GM19239 (cell line): ENCODE measurements at places on chromosomes 2 and 18.

DNA sequence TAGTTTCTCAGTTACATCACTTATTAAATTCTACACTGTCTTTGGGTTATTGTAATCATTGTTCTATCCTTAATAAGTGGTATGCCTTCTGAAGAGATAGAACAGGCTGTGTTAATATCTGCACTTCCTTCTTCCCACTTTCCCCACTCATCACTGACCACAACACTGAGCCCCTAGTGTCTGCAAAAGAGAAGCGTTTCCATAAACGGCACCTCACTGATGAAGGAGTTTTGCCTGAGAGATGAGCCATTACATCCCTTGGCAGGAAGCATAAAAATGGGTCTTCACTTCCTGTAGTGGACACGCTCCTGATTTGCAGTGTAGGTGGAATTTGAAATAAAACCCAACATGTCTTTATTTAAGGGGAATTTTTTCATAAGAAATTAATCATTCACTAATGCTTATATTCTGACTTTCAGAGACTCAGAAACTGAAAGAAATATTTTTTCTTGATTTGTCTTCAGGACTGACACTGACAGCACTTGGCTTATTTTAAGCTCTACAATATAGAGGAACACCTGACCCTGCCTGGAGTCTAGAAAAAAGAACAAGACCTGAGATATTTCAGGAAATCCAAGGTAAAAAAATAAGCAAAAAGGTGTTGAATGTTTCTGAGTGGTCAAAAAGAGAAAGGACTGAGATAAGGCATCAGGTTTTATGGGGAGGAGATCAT, 275.3 kb downstream of the RAD51AP2 start:
- DNase-seq: no peak

DNA sequence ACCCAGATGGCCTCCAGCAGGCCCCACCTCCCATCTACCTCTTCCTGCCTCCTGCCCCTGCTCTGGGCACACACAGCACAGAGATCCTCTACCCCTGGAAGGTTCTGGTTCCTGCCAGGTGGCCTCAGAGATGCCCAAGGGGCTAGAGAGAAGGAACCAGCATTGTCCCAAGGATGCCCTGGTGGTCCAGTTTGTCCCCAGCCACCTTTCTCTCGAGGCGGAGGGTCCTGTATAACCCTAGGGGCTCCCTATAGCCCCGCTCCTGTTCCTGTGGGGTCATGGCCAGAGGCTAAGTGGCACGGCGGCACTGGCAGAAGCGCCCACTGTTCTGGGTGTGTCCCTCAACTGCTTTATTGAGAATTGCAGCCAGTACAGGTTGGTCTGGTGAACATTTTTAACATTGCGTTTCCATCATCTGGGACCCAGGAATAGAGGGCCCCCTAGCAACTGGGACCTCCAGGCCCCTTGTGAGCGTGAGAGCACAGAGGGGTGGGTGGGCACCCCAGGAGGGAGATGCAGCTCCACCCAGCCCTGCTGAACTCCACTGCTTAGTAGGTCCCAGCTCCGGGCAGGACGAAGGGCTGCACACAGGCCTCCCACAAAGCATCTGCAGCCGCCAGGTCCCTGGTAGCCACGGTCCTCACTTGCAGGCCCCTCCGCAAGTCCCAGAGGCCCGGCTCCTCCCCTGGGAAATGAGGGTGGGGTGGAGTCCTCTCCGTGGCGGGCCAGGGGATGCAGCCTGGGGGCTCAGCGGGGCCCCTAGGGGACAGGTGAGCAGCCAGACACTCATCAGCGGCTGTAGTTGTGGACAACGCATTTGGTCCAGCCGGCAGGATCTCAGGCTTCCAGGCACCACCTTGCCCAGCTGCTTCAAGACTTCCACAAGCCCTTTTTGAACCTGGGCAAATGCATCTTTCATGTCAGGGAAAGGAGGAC, 33.1 kb downstream of the GPC1 start:
- peak; percentile 4 for DNase-seq

DNA sequence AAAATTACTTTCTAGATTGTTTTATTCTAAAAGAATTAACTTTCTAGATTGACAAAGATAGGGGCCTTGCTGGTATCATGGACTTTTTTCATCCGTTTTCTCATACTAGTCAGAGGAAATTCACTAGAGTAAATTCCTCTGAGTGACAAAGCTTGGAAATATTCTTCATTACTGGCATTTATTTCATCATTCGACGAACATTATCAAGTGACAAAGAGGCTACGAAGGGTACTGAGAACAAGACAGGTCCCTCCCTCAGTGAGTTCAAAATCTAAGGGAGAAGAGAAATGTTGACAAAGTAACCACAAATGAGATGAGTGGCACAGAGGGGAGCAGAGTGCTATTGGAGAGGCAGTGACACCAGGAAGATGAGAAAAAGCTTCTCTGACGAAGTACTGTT, 4.3 kb downstream of the EPG5 start:
- no peak for DNase-seq

- DNase-seq: no peak
These were observed 54.4 kb downstream of the TMEFF2 start for GRCh38 chr2:192140236-192140839.

DNA sequence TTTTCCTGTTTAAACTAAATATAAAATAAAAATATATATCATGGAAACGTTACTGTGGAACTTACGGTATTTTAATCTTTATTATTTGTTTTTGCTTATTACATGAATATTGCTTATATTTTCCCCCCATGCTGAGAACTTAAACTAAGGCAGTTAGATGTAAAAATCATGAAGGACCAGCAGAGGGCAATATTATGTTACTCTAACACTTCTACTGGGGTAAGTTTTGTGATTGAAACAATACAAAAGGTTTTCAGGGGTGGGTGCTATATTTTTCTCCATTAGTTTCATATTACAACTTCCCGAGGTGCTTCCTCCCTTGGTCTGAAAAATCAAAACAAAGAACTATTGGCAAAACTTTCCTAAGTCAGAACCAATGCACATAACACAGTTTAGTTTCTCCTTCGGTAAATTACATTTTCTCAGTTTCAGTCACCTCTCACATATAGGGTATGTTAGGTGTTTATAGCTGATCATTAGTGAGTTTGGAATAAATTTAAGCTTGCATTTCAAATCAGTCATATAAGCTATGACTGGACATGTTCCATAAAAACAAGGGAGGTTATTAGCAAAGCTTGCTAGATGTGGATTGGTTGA, 54.8 kb downstream of the ZNF407 start:
- DNase-seq: peak; percentile 6

DNA sequence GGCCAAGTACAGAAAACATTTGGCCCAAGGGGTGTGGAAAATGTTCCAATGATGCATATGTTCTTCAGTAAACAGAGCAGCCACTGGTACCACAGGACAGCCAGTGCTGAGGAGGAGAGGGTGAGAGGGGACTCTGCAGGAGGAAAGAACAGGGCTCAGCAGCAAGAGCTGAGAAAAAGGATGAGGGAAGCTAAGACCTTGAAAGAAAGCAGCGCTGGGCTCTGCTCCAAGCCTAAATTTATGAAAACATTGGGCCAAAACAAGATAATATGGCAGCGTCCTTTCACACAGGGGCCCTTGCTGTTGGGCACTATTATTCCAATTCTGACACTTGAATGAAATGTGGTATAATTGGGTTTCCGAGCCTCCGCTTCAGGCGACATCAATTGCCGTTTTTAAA, 939.0 kb upstream of the FANCL start:
- DNase-seq: no peak

DNA sequence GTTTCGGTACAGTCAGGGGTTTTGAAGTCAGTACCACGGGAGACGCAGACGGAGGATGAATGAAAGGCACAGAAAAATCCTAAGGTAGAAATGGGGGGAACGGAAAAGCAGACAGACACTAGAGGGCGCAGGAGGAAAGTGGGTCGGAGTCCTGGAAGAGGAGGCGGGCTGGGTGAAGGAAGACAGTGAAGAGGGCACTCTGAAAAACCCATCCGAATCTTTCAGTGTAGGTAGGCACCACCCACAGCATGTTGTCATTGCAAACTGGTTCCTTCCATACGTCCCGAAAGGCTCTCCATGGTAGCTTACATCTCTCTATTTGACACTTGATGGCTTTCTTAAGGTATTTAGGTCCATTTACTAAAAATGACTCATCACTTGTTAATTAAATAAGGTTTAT, 18.5 kb upstream of the ZNF236 start:
- peak; percentile 64 for DNase-seq

DNA sequence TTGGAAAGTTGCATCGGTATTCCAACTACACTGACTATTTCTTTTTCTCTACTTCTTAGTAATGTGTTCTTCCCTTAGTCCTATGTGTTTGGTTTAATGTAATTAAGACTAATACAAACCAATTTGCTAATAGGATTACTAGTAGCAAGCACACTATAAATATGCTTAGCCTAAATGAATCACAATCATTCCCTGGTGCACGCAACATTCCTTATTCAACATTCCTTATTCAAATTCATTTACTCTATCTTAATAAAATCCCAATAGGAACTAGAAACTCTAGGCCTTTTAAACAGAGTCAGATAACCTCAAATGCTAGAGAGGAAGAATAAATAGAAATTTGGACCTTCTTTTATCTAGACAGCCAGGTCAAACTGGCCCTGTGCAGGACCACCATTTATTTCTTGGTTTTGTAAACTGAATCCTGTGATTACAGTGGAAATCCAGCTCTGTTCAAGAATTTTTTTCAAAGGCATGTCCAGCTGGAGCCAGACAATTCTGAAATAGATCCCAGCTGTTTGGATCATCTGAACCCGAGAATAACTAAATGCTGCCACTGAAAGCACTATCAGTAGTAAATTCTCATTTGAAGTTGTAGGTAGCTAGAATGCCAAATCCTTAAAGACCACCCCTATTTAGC, 103.1 kb downstream of the PPP1R1C start:
- no peak for DNase-seq

DNA sequence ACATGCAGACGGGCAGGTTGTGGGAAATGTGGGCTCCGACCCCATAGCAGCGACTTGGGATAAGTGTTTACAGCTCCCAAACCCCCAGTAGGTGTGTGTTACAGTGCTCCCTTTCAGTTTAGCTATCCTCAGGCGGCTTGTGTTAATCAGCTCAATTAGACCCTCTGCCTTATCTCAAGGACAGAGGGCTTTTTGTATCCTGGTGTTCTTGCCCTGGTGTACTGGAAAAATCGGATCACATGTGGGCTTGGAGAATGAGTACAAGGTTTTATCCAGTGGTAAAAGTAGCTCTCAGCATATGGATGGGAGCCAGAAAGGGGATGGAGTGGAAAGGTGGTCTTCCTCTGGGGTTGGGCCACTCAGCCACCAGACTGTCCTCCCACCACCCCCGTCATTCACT, 264.7 kb upstream of the SYT4 start:
- DNase-seq: no peak

DNA sequence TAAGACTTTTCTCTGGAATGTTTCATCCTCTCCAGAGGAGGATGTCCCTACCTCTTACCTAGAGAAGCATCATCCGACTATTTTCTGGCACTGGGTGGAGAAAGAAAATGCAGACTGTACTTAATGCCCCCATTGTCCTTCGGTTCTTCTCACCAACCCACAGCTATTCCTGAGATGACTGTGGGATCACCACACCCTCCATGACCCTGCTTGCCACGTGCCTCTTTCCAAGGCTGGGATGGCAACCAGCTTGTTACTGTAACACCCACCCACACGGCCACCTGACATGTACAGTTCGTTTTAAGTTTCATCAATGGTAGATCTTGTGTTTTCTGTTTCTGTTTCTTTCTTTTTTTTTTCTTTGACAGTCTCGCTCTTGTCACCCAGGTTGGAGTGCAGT, 365.2 kb downstream of the FBXO15 start:
- no peak for DNase-seq

DNA sequence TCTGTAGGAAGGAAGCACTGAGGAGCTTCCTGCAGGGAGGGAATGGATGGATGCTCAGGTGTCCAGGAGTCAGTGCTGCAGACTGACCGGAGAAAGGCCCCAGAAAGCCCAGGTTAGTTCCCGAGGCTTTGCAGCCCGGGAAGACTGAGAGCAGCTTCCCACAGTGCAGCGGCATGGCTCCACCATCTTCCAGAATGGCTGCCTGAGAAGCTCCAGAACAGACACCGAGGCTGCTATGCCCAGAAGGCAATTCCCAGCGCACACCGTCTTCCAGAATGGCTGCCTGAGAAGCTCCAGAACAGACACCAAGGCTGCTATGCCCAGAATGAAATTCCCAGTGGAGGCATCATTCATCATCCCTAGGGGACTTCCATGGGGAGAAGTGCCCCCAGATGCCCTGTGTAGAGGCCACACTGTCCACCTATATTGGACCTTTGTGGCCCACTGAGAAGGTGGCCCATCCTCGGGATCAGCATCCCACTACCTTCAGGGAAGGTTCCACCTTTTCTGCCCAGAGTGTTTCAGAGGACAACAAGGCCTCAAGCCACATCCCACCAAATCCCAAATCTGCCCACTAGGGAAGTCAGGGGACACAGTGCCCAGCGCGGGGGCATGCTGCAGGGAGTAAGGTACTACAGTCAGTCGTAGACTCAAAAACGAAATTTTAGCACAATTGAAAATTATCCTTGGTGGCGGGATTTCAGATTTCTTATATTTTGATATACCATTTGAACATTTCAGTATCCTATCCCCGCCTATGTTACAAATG, 80.5 kb downstream of the KCNF1 start:
- no peak for DNase-seq

- DNase-seq: no peak
These were observed 10.8 kb upstream of the ERMN start for GRCh38 chr2:157336137-157337010.

- no peak for DNase-seq
These were observed 551.2 kb upstream of the FSIP2 start for GRCh38 chr2:185187421-185187820.

DNA sequence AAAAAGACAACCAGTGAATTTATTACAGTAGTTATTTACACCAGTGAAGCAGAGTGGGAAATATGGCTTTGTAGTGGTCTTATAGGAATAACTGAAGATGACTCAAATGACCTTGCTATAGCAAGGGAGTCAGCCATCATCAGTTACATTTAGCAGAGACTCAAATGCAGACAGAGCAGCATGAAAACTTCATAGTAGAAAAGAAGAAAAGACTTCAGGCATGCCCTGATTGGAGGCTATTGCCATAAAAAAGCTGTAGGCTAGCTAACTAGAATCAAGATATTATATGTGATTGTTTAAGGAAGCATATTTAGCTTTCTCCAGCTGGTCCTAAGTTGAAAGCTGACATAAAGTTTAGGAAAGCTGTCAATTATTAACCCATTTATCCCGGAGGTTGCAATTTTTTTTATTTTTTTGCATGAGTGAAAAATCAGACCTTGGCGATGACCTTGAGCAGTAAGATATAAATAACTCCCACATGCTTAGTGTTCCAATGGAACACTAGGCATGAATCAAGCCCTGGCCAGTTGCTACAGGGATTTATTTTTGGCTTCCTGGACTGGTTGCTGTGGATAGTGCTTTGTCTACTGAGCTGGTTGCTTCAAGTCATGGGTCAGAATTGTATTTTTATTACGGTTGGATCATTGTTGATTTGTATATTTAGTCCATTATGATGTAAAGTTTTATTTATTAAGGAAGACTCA, 675.6 kb upstream of the VRK2 start:
- DNase-seq: no peak

DNA sequence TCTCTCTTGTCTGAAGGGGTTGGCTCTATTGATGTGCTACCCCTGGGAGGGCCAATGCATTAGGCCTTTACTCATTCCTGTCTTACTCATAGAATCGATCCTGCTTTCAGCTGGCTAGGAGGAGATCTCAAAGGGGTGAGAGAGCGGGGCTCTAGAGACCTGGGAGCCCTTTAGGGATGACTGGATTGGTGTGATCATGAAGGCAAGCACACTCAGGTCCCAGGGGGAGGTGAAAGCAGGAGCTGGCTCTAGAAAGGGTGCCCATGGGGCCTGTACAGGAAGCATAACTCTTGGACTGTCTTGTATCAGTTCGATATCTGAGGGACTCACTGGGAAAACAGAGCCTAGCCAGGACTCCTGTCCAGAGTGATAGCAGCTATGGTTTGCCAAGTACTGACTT, 47.8 kb downstream of the INPP4A start:
- no peak for DNase-seq

- no peak for DNase-seq
These were observed 279.7 kb downstream of the OSR1 start for GRCh38 chr2:19078709-19079108.
